Ovary (tissue), 10 donors: ENCODE measurements at places on chromosomes 5 and 9.

DNA sequence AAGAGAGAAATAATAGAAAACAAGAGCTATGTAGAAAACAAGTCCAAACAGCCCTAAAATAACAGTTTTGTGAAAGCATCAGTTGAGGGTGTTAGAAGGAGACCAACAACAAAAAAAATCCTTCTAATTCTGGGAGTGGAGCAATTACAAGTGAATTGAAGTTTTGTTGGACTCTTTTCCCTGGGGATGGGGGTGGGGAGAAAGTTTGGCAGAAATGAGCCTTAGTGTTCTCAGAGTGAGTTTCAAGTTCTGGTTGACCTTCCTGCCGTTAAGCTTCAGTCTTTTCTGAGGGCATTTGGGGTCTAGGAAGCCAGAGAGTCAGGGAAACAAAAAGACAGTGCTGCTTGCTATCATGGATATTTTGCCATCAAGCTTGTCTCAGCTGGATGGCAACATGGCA is 106.3 kb upstream of the TRIM32 start:
- DNase-seq, result no peak

DNA sequence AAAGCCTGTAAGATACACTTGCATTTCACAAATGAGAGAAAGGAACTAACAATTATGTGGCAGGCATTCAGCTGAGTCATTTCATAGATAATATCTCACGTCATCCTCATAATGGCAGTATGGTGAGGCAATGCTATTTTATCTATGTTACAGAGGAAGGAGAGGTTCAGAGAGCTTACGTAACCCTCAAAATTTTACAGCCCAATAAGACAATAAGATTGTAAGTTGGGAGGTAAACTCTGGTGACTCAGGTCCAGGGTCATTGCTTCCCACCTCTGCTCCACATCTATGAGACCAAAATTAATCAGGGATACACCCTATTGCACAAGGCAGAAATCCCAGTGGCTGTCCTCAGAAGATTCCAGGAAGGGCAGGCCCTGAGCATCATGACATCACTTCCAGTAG is 309.7 kb downstream of the NSG2 start:
- no peak for DNase-seq

GRCh38 chr9:71897577-71897976 is 13.4 kb downstream of the ABHD17B start:
- no peak for DNase-seq

DNA sequence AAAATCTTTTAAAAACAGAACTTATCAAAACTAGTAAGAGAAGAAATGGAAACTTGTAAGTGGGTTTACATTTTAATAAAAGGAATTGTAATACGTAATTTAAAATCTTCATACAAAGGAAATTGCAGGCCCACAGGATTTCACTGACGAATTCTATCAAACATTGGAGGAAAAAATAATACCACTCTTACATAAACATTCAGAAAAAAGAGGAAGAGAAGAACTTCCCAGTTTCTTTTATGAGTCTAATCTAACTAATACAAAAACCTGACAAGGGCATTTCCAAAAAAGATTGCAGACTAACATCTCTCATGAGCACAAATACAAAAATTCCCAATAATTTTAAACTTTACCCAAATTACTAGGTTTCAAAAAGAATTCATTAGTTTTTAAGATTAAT is 149.0 kb downstream of the RANBP17 start:
- DNase-seq, result no peak

DNA sequence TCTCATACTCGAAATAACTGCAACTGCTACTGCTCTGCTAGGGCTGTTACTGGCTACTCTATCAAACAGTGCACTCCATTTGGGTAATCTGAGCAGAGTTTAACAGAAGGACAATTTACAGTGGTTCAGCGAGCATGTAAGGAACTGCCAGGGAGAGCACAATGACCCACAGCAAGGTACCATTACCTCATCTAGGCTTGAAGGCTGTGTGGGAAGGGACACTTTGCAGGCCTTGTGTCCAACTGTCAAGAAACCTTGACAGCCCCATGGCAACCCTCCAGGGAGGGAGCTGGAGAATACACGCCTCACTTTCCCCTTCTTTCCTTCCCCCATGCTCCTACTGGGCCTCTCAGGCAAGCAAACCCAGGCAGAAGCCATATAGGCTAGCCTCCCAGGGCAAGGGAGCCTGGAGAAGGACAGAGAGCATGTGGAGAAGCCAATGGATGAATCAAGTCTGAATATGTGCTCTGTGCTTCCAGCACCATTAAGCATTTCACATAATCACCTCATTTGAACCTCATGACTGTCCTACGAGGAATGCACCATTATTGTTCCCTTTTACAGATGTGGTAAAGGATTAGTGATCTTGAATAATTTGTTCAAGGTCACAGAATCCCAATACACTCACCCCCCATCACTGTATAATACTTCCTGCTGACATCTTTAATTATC is 49.9 kb upstream of the JAK2 start:
- DNase-seq, result no peak

DNA sequence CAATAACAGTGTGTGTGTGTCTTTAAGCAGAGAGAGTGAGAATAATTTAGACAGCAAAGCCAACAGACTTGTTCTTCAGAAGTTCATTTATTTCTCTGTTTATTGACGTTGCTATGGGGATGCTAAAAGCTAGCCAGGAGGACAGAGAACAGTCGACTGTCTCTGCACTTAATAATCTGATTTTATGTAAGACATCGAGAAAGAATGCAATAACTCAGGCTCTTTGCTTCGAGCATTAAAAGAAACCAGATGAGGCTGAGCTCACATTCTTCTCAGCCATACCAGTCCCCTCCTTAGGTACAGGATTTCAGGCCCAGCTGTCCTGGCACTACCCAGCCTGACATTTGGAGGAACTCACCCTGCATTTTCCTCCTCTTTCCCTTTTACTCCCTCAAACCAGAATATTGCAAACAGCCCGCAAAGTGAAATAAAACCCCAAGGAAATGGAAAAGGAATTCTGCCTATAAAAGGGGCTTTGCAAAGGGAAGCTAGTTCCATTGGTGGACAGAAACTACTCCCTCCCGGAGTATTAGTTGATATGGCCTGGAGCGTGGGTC is 44.5 kb upstream of the DPYSL3 start:
- no peak for DNase-seq
